ENCODE measurements at places on chromosomes 11 and 22.
A peak's percentile ranks its signal among the peaks of the same experiment; 100 is the strongest.

GRCh38 chr11:37721485-37721884 is 1123.4 kb upstream of the RAG2 start:
- DNase-seq: no peak

- no peak for DNase-seq
These were observed 525 bp downstream of the CSDC2 start for GRCh38 chr22:41561335-41561734.

DNA sequence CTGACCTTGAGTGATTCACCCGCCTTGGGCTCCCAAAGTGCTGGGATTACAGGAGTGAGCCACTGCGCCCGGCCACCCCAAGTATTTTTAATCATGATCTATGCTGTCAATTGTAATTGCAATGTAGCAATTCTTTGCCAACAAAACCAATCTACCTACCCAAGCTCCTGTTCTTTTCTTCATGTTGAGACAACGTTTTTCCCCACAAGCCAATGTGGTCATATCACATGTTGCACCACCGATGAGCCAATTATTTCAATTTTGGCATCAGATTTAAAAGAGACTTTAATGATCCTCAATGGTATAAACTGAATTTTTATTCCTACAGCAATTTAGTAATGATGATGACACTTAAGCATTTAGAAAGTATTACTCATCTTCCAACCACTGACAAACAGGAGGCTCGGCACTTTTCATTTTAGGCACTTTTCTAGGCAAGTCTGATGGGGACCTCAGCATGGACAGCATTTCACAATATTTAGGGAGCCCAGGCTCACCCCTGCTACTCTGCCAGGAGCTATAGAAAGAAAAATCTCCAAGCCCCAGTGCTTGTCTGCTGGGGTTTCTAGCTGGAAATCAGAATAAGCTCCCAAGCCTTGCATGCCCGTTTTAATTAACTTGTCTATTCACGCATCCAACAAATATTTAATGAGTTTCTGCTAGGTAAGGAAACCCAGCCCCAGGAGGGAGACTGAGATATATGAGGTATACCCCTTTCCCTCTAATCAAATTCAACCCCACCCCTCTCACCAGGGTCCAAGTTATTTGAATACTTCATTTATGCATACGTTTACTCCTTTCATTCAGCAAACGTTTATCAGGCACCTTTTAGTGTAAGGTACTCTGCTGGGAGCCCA is 291.4 kb downstream of the ST3GAL4 start:
- DNase-seq: no peak

GRCh38 chr11:120260616-120261015 is 20.7 kb downstream of the POU2F3 start:
- DNase-seq: no peak

DNA sequence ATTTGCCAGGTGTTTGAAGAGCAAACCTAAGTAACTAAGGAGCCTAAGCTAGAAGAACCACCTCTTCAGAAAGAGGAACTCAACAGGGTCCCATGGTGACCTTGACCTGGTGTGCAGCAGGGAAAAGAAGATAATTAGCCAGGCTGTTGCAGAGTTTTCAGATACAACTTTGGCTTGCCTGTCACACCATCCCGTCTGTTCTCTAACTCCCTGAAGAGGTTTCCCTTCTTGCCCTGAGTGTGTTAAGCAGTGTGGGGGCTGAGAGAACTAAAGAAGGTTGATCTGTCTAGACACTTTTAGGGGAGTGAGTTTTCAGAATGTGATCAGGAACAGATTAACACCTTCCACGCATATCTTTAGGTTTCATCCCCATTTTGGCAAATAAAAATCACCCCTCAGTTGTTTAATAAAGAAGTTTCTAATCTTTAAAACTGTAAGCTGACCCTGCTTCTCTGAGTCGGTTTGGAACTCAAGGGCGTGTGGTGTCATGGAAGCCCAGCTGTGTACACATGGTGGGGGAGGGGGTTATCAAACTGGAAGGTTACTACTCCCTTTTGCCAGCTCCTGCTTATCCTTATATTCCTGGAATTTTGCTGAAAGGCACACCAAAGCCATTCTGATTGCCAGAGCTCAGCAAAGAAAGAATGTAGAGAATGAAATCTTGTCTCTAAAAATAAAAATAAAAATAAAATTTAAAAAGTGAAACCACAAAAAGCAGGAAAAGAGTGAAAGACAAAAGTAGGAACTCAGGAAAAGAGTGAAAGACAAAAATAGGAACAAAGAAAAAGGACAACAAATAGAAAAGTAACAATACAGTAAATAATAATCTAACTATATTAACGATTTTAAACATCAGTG is 70.2 kb downstream of the DBX1 start:
- DNase-seq: no peak

DNA sequence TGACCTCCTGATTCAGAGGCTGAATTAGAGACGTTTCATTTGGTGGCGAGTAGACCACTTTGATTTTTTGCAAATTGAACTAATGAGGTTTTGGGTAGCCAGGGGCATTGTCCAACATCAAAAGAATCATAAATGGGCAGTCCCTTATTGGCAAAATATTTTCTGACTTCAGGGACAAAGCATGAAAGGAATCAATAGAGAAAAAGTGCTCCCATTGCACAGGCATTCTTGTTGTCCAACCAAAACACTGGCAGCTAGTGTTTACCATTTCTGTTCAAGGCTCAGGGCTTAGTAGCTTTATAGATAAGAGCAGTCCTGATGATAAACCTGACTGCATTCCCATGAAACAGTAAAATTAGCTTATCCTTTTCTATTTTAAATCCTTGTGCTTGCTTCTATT is 6.4 kb upstream of the CARD16 start:
- DNase-seq: no peak

DNA sequence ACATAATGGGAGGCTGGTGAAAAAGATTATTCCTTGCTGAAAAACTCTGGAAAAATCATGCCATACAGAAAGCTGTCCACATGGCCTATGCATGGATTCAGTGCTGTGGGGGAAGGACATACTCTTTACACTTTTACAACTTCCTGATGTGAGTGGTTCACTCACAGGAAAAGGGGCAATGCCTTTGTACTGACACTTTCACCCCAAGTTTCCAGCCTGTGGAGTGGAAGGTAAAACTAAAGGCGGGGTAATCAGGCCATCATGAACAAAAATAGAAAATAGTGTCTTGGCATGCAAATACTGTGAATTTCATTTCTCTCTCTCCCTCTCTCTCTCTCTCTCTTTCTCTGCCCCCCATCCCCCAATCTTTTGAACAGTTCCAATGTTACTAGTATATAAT is 281.8 kb downstream of the ETS1 start:
- DNase-seq: peak; percentile 59
